Stimulated activated CD4-positive, alpha-beta T cell treated with anti-CD3 and anti-CD28 coated beads, Interleukin-15, amount 100 ng/mL, for 1 hour (primary cell): ENCODE measurements at places on chromosomes 7 and 10.

DNA sequence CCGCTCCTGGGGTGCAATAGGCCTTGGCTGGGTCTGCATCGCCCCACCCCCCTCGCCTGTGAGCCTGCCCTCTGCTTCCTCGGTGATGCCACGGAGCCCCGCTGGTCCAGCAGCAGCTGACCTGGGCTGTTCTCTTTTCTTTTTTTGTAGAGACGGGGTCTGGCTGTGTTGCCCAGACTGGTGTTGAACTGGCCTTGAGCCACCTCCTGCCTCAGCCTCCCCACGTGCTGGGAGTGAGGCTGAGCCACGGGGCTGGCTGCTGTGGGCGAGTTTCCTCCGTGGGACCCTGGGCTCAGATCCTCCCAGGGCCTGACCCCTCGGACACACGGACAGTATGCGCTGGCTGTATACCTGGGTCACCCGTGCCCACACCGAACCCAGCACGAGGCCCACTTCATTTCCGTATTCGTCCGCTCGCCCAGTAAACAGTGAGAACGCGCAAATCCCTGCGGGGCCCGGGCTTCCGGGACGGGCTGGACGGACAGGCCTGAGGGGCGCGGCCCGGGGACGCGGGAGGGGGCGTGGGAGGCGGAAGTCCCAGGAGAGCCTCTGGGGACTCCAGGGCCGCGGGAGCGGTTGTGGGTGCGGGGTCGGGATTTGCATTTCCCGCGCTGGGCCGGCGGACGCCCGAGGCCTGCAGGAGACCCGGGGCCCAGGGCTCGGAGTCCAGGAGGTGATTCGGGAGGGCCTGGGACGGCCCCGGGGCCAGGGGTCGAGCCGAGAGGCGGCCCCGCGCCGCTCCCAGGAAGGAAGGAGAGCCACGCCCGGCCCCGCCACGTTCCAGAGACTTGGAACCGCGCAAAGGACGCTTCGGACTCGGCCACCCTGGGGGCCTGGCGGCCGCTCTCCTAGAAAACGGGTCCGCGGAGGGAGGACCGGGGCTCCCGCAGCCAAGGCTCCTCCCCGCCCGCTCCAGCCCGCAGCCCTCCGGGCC is 57.7 kb upstream of the DNAJB6 start:
- no peak for DNase-seq

- no peak for DNase-seq
Measured at GRCh38 chr10:24690961-24691512, 32.6 kb downstream of the ARHGAP21 start.

- DNase-seq: no peak
Measured at GRCh38 chr7:155533827-155534690, 12.3 kb downstream of the CNPY1 start.

GRCh38 chr7:85851571-85852193 is 664.8 kb upstream of the SEMA3D start:
- DNase-seq: no peak

- no peak for DNase-seq
Measured at GRCh38 chr10:68135362-68135761, 26.1 kb downstream of the MYPN start.

DNA sequence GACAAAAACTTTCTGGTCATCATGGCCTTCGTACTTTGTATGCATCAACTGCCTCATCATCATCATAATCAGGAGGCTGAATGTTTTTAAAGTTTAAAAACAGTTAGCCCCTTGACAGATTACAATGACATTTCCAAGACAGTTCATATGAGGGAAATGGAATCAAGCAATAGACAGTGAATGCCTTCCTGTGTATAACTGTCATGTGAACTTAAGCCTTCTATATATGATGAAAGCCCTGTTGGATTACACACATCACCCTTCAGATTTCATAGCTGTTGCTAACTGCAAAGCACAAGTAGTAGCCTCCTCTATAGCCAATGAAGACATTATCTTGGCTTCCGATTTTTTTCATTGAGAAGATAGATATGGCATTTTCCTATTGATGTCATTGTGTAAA is 154.0 kb downstream of the PLXDC2 start:
- DNase-seq: no peak

- DNase-seq: no peak
Measured at GRCh38 chr7:158837790-158838637, 8.7 kb upstream of the ESYT2 start.

GRCh38 chr7:127755521-127755920 is 103.5 kb downstream of the SND1 start:
- no peak for DNase-seq

DNA sequence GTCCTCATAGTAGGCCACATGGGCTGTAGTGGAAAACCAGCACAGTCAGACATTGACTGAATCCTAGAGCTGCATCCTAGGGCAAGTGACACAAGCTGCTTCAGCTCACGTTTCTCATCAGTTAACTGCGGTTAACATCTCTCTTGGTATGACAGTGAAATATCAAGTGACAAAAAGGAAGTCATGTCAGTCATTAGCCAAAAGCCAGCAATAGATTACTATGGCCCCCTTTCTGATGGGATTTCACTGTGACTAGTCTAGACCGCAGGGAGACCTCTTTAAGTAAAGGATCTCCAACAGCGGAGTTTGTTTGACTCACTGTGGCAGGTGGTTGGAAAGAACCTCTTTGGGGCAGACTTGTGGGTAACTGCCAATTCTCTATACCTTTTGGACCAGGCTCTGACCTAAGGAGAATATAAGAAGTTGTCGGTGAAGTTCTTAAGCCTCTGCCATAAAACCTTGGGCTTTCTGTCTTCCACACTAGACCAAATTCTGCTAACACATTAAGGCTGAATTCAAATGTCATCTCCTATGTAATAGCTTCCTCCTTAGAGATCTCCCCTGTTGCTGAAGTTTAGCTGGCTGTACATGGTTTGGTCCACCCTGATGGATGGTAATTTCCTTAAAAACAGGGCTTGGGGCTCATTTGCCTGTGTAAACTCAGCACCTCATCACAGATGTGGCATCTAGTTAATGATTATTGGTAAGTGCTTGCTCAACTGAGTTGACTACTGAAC is 115.3 kb downstream of the SGMS1 start:
- no peak for DNase-seq

DNA sequence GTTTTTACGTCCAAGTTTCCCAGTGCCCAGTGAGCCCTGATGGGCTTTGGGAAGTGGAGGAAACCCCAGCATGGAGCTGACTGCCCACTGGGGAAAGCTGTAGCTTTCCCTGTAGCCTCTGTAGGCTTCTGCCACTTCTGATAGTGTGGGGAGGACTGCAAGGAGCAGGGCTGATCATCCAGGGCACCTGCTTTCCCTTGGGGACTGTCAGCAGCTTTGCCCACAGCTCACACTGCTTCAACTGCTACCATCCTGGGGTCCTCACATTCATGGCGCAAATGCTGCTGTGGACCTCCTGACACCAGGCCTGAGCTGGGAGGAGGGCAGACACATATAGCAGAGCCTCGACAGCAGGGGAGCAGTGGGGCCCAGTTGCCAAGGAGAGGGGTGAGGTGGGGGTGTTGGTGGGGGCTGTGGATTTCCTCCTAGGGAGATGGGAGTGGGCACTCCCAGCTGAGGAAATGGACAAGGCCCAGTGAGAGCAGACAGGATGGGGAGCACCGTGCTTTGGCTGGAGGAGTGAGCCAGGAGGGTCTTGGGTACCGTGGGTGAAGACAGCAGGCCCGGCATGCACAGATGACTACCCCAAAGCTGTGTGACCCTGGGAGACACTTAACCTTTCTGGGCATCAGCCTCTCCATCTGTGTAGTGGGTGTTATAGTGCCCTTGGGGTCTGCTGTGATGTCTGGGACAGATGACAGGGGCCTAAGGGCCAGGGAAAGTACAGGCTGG is 16.2 kb downstream of the RAMP3 start:
- no peak for DNase-seq

- DNase-seq: no peak
Measured at GRCh38 chr10:114504769-114505579, 100.7 kb upstream of the AFAP1L2 start.

DNA sequence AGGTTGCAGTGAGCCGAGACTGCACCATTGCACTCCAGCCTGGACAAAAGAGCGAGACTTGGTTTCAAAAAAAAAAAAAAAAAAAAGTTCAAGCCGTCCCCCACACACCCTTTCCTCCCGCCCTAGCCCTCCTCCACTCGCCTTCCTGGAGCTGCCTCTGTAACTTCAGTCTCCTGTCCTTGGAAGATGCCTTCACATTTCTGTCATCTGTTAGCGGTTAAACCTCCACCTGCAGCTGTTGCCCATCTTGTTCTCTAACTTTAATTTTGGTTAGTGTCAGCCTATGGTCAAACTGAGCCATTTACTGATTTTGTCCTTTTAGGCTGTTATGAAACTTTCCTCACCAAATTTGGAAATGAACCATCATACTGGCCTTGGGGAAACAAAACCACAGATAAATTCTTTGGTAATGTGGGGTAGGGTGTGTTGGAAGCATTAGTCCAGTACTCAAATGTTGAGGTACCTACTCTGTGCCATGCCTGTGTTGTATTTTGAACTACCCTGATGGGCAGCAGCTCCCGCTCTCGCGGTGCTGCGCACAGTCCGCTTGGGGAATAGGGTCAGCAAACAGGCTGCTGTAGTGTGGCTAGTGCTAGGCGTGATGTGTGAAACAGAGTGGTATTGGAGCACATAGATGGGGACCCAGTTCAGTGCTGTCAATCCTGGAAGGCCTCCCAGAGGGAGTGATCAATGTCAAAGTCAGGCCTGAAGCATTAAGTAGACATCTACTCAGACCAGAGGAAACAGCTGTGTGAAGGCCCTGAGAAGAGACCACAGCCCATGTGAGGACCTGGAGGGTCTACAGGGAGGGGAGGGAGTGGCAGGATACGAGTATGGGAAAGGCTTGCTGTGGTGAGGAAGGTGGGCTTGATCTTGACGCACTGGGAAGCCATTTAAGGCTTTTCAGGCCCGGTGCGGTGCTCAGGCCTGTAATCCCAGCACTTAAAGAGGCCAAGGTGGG is 26.9 kb downstream of the SFXN4 start:
- no peak for DNase-seq

DNA sequence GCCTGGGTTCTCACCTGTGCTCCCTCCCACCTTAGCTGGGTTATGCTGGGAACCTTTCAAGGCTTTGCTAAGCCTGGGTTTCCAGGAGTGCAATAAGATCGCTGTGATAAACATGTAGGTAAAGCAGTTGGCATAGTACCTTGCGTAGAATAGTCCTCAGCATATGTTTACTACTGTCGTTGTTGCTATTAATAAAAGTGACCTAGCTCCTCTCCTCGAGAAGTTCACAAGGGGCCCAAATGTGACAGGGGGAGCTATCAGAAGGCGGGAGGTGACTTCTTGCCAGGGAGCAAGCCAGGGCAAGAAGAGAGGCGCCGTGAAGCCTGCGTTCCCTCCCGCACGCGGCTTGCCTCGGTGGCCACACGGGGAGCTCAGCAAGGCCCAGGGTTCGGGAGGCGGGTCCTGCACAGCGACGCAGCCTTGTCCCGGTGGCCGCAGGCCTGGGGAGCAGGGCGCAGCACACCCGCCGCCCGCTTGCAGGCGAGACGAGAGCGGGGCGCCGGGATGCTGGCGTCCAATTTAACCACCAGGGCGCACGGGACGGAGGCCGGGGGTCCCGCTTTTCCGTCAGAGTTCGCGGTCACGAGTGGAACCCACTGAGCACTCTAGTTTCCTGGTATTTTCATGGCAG is 106.2 kb downstream of the SNX10 start:
- DNase-seq: no peak

DNA sequence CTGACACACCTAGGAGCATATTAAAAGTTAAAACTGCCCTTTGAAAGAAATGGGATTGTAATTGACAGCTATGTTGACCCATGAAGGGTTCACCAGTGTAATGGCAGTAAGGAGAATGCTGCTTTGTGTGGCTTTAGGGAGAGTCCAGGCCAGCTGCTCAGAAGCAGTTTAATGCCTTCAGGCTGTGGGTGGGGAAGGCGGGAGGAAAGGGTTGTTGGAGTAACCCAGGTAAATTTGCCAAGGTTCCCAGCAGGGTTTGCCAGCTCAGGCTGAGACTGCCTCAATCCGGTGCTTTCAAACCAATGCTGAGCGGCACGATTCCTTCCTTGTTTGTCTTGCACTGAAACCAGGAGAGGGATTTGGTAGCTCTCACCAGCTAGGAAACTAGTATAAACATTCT is 637.2 kb downstream of the INHBA start:
- DNase-seq: no peak

- DNase-seq: no peak
Measured at GRCh38 chr7:44292876-44293560, 32.4 kb downstream of the CAMK2B start.

- no peak for DNase-seq
Measured at GRCh38 chr10:71032887-71033286, 144.5 kb upstream of the PCBD1 start.

- no peak for DNase-seq
Measured at GRCh38 chr7:40622941-40623501, 488.2 kb downstream of the SUGCT start.

GRCh38 chr7:101937717-101938514 is 120.5 kb downstream of the CUX1 start:
- DNase-seq: no peak

DNA sequence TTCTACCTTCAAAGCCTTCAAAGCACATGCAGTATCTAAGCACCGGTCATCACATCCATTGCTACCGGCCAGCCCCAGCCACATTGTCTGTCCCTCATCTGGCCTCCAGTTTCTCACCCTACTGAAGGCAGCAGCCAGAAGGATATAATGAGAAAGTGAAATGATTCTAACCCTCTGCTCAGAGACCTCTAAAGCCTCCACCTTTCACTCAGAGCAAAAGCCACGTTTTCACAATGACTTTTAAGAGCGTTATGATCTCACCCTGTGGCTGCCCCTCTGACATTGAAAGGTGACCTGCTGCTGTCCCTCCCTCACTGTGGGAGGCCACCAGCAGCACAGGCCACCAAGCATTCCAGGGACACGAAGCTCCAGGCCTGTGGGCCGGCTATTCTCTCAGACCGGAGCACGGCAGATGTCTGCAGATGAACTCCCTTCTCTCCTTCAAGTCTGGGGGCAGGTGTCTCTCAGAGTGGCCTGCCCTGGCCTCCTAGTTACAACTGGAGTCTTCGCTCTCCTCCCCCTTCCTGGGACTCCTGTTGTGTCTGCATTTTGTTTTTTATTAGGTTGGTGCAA is 94.9 kb upstream of the EEPD1 start:
- DNase-seq: no peak

DNA sequence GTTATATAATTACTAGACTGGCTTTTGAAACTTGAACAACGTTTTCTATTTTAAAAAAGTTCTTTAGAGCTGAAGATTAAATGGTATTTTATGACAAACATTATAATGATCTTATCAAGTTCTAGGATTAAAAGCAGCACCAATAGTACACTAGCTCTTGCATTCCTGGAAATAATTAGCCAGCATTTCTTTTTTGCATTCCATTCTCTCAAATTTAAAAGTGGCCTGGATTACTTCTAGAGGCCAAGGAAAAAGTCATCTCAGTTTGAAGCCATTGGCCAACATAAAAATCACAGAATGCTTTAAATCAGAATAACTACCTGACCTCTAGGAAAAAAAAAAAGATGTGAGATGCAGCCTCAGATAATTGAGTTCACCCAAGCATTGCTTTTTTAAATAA is 1326.4 kb upstream of the SORCS1 start:
- no peak for DNase-seq
